ENCODE measurements at places on chromosomes 6 and 20.

- no peak for DNase-seq
These were observed 61.2 kb downstream of the GCLC start for GRCh38 chr6:53483423-53484353.

- DNase-seq, result peak; percentile 23
These were observed 23.8 kb upstream of the POLR1H start for GRCh38 chr6:30037182-30037788.

- no peak for DNase-seq
These were observed 13.9 kb downstream of the GNL1 start for GRCh38 chr6:30542404-30542725.

DNA sequence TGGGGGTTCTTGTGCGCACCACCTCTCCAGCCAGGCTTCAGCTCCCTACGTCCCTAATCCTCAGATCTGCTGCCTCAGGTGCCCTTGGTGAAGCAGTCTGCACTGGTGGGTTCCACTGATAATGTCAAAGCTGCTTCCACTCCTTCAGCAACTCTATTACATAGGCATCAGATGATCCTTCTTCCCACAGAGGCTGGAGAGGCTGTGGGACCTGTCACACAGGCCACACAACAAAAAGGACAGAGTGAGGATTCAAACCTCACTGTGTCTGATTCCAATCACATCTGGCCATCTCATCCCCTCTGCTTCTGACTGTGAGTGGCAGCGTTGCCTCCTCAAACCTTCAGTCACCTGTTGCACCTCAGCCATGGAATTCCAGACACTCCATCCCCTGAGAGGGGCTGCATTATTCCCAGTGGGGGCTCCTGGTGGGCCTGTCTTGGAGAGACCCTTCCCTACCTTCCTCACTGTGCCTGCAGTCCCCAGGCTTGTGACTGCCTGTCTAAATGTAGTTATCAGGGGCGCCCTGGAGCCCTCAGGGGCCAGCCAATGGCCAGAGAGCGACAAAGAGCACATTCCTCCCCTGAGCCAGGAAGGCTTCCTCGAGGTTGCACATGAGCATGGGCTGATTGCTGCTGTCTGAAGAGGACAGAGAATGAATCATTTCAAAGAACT is 211.4 kb upstream of the ECI2 start:
- DNase-seq, result no peak

DNA sequence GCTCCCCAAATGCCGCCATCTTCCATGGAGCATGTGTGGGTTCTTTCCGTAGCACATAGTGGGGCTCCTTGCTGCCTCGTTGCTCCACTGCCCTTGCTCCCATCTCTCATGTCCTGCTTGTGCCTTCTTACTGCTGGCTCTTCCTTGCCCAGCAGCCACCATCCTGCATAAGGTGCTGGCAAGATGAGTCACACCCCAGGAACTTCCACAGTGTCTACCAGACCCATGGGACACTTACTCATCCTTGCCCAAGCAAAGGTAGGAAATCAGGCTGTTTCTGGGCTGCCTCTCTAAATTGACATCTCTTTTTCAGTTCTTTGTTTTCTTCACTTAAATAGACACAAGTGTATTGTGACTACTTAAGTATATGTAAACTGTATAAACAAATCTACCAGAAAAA is 39.4 kb upstream of the RGS17 start:
- peak; percentile 69 for DNase-seq

GRCh38 chr6:34791701-34792604 is at the start of gene BLTP3A:
Gene BLTP3A (plus strand): TSS chr6:34792083. CDS start chr6:34792251, 168 bp downstream.
- DNase-seq, result peak; percentile 77

DNA sequence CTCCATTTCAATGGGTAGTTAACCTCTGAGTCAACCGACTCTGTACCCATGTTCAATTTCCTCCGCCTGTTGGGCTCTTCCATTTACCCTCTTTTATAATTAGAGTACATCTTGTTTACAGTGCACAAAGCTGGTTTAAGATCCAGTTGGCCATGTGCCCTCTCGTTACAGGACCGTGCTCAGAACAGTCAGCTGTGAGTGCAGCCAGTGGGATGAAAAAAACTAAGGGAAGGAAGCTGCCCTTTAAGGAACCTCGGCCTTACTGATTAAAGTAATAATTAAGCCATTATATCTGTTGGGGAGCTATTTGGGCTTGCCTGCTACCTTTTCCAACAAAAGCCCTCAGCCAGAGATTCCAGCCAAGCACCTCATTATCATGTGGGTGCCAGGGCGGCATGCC is 68.8 kb downstream of the TMEM170B start:
- no peak for DNase-seq
